Fibroblast of skin of abdomen (primary cell): ENCODE measurements at places on chromosomes 12 and 14.

- no peak for DNase-seq
These were observed 463.4 kb downstream of the TMEM121 start for GRCh38 chr14:105989566-105990302.

GRCh38 chr14:105169776-105170655, 1.4 kb upstream of the JAG2 start:
- DNase-seq, result no peak

- no peak for DNase-seq
These were observed 19.3 kb downstream of the PLEKHA5 start for GRCh38 chr12:19148860-19149259.

GRCh38 chr14:90193925-90194324, 62.4 kb upstream of the PSMC1 start:
- DNase-seq, result no peak

- DNase-seq, result peak; percentile 52
These were observed 96.2 kb downstream of the CPSF2 start for GRCh38 chr14:92217936-92218335.

- peak; percentile 77 for DNase-seq
These were observed 24.3 kb upstream of the PCNX1 start for GRCh38 chr14:70882776-70883492.
